Cerebellar cortex (tissue), 1 donor: ENCODE measurements at places on chromosomes 13 and 19.

- DNase-seq = peak; percentile 90
Measured at GRCh38 chr19:41310033-41310831, at the start of gene CCDC97. Gene CCDC97 (plus strand): TSS chr19:41310172. CDS start chr19:41310311, 139 bp downstream.

DNA sequence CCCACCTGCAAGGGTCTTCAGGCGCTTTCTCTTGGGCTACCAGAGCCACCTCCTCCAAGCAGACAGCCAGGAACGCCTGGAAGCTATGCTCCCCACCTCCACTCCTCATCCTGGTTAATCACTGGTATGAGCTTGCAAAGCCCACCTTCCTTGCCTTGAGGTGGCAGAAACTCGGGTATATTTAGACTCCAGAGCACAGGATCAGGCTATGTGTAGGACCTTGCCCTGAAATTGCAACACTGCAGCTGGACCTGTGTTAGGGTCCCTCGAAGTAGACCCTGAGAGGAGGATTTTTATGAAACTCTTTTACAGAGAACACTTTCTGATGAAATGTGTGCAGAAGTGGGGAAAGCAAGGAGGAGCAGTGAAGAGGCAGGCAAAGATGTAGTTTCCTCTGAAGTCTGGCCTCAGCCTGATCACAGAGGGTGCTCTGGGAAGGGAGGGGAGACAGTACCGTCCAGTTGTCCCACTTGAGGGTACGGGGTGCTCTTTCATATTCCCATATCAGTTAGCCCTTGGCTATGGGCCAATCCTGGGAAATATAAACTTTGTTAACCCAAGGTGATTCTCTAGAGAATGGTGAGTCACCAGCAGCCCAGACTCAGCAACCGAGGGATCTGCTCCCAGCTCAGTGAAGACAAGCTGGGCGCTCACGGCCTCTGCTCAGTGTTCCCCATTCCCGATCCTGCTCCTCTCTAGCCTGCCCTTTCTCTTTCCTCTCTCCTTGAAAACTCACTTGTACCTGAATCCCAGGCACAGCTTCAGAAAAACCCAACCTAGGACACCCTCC is 157.9 kb downstream of the UQCRFS1 start:
- no peak for DNase-seq

DNA sequence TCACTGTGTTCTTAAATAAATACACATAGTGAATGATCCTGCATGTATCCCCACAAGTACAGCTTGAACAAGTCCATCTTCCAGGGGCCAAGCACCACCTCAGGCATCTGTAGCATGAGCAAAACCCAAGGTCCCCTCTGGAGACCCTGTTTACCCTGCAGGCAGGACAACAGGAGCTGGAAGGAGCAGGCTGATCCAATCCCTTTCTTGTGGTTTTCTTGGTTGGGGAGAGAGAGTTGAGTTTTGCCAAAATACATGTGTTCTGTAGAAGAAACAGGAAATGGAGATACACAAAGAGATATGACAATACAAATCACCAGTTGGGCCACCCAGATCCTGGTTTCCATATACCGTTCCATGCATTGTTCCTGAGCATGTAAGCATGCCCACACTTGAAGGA is 92.8 kb downstream of the SHISA2 start:
- no peak for DNase-seq

GRCh38 chr19:49481020-49481683 is 6.3 kb upstream of the RPL13A start:
- no peak for DNase-seq

DNA sequence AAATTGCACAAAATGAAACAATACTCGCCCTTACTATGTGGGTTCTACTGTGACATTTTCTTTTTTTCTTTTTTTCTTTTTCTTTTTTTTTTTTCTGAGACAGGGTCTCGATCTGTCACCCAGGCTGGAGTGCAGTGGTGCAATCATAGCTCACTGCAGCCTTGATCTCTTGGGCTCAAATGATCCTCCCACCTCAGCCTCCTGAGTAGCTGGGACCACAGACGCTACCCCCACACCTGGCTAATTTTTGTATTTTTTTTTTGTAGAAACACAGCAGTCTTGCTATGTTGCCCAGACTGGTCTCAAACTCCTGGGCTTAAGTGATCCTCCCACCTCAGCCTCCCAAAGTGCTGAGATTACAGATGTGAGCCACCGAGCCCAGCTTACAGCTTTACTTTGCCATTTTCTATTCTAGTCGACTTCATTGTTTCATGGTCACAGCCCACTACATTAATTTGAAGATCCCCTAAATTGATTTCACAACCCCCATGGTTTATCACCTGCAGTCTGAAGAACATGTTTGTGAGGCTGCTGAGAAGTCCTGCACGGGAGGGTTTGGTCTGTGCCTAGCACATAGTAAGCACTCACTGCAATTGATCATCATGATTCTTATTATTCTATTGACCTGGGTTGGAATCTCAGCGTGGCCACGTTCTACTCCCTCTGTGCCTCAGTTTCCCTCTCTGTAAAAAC is 3.8 kb downstream of the BCL3 start:
- DNase-seq = no peak

DNA sequence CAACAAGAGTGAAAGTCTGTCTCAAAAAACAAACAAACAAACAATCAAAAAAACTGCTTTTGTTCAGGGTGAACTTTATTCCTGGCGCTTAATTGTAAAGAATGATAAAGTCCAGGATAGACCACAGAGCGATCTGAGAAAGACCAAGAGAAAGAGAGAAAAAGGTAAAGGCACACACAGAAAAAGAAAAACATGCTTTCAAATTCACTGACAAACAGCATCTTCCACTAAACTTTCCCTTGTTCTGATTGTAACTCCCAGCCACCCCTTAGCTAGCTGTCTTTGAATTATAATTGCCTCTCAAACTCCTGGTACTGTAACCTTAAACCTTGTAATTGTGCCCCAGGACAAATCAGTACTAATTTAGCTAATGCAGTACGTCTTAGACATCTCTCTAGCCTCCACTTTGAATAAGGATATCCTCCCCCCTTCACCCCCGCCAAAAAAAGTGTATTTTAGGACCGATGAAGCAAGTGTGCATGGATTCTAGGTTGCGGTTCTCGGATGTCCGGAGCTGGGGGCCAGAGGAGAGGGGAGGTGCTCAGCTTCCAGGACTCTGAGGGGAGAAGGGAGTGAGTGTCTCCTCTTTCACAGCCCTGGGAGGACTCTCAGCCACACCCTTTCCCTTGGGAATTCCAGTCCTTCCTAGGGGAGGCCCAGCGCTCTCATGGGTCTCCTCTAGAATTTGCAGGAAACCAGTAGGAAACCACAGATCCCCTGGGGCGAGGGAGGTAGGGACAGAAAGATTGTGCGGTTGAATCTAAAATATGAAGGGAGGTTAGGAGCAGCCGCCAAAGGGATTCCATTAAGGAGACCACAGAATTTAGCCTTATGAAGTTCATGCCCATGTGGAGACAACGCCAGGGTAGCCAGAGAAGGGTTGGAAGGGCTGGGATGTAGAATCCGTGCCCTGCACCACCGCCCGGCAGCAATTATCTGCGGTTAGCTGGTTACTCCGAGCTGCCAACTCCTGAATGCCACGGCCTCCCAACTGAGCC is 19.7 kb downstream of the ZNF536 start:
- peak; percentile 44 for DNase-seq

- no peak for DNase-seq
Measured at GRCh38 chr13:111920306-111920931, 146.5 kb upstream of the SOX1 start.
